ENCODE measurements at places on chromosomes 6 and 20.

DNA sequence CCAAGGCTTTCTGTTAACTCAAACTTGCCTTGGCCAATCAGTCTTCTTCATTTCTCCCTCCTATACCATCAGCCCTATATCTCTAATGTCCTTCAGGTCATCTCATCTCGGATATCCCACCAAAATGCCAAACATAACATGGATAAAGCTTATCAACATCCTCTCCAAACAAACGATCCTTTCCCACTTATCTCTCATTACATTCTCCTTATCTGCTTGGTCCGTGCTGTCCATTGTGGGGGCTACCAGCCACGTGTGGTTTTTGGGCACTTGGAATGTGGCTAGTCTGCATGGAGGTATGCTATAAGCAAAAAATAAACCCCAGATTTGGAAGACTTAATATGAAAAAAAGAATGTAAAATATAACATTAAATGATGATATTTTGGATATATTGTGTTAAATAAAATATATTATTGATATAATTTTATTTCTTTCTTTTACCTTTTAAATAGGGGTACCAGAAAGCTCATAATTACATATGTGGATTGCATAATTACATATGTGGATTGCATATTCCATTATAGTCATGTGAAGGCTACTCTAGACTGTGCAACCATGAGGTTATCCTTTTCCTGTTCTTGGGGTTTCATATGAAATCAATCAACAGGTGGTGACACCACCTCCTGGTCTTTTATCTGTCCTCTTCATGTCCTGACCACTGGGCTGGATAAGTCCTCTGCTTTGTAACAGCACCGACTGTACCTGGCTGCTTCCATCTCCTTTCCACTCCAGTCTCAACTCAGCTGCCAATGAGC lies 123.0 kb downstream of the CD83 start:
- no peak for DNase-seq

DNA sequence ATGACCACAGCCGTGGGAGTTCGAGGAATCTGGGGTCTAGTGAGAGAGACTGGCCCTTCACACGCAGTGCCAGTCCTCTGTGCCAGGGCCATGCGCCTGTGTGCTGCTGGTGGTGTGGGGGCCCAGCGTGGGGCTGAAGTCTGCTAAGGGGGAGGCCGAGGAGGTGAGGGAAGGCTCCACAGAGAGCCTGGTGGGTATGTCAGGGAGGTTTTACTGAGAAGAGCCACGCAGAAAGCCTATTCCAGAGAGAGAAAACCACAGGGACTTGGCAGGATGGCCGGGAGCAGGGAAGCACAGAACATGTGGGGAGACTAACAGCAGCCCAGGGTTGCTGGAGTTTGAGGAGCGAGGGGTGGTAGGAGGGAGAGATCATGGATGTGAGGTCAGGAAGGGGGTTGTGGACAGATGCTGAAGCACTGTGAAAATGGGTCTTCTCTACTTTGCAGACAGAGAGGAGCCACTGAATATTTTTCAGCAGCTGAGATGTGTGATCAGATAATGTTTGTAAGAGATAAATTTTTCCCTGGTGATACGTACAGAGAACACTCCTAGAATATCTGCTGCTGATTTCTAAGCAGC lies 35.3 kb downstream of the DUSP22 start:
- DNase-seq, result no peak

DNA sequence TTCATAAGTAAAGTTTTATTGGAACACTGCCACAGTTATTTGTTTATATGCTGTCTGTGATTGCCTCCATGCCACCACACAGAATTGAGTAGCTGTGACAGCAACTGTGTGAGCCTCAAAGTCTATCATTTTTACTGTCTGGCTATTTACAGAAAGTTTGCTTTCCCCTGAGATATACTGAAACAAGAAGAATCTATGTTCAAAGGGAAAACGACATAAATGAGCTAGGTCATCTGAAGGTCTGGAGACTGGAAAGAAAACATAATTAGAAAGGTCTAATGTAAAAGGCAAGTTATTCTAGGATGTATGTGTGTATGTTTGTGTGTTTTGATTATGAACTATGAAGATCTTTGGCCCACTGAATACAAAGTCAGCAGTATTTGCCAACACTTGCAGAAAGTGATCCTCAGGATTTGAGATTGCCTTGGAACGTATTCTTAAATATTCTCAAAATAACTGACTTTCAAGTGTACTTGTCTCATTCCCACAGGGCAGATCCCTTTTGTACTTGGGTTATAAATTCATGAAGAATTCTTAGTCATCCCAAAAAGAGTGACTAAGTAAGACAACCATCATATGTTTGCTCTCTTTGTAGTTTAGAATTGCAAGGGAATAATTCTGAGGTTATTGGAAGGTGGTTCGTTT lies 677.7 kb downstream of the DOK5 start:
- DNase-seq, result no peak

GRCh38 chr6:137815692-137816091 lies 51.4 kb upstream of the TNFAIP3 start:
- DNase-seq, result no peak

DNA sequence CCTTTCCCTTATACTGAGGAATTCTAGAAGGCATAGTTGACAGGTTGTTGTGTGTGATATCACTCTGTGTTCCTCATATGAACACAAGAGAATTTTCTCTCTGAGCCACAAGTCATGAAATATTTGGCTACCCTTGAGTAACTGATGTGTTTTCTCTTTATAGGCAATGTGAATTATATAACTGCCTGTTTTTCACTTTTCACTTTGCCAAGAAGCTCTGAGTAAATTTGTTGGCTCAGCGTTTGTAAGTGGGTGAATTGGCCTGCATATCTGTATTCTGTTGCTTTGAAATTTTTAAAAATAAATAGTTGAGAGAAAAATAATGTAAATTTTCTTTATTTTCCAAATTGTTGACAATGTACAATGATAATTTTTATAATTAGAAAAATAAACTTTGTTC lies 5.2 kb upstream of the BTBD9 start:
- no peak for DNase-seq

- no peak for DNase-seq
These were observed 50.1 kb downstream of the SSR1 start for GRCh38 chr6:7262746-7263518.

DNA sequence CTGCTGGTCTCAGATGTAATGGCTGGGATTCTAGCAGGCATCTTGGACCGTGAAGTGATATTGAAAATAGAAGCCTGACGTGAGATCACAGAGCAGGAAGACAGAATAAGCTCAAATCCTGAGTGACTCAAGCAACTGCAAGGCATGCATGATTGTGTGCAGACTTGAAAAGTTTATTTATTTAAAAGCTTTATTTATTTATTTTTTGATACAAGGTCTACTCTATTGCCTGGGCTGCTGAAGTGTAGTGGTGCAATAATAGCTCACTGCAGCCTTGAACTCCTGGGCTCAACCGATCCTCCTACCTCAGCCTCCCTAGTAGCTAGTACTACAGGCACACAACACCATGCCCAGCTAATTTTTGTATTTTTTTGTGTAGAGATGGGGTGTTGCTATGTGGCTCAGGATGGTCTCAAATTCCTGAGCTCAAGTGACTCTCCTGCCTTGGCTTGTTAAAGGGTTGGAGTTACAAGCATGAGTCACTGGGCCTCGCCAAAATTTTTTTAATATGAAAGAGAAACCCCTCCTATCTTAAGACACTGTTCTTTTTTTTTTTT lies 40.1 kb upstream of the RNF144B start:
- DNase-seq, result no peak

DNA sequence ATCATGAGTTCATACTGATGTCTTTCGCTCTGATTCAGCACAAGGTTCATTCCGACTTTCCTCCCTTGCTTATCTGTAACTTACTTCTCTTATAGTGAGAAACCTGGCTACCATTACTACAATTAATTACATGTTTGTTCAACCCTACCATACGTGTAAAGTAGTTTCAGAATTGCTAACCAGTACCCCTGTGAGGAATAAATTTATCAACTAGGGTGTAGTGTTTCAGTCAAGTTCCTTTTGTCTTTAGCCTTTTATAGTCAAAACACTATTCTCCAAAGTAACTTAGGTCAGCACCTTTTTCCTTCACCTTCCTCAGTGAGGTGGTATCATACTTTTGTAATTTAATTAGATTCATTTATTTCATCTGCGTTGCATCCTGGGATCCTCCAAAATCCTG lies 64.9 kb downstream of the MAP3K4 start:
- DNase-seq, result no peak

GRCh38 chr6:32271429-32271828 lies 47.6 kb upstream of the NOTCH4 start:
- DNase-seq, result no peak

DNA sequence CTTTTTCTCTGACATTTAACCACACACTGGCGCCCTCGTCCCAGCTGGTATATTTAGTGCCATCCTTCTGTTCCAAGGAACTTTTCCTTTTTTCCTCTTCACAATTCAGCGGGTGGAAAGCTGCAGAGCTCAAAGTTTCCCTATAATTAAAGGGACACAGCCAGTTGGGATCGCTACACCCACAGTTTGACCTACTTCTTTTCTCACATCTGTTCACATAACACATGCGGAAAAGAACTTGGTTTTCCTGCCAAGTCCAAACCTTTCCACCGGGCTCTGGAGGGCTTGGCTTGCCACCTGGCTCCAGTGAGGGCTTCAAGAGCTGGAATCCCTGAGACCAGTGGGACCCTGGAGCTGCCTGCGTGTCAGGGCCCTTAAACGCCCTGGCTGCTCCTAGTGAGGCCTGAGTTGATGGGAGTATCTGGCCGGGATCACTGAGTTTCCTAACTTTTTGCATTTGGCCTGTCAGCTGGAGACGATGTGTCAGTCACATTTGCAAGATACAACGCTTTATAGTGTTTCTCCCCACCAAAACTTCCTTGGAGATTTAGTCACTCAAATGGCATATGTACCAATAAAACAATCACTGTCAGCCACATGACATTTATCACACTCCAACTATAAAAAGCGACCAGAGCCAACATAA lies 176.0 kb downstream of the SASH1 start:
- DNase-seq, result no peak

All from NCI-H524 treated with DMSO at 0.1 percent for 48 hours (cell line).